ENCODE measurements at places on chromosomes 4 and X. TPM values are rescaled to one million over a fixed set of nuclear protein-coding genes. Genes with fewer than 3 reads are reported as not detected.

GRCh38 chr4:184294606-184295133 lies 77.0 kb upstream of the ENPP6 start:
- DNase-seq = no peak

- DNase-seq = no peak
These were observed 7.6 kb upstream of the BST1 start for GRCh38 chr4:15695240-15695699.

- DNase-seq = no peak
These were observed 110.2 kb upstream of the ADRA2C start for GRCh38 chr4:3655963-3656362.

DNA sequence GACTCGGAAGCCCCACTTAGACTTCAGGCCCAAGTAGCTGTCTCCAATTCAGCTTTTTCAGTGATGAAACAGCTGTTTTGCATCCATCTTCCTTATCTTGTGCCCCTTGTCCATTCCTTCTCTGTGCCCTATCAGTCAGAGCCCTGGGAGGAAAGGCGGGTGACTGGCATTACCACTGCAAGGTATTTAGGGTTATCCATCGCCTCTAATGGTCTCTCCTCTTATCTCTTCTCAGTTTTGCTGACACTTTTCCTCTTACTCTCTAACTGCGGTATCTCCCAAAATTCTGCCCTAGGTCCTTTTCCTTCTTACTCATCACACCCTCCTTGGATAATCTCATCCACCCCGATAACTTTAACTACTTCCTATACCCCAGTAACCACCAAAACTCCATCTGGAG lies 13.7 kb downstream of the GAB3 start:
- no peak for DNase-seq

DNA sequence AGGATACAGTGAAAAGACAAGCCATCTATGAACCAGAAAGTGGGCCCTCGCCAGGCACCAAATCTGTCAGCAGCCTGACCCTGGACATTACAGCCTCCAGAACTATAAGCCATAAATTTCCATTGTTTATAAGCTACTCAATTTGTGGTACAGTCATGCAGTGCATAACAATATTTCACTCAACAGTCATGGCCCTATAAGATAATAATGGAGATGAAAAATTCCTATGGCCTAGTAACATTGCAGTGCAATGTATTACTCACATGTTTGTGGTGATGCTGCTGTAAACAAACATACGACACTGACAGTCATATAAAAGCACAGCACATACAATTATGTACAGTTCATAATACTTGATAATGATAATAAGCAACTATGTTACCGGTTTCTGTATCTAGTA lies 17.1 kb upstream of the TLR1 start:
- DNase-seq = no peak

- no peak for DNase-seq
These were observed 137.4 kb downstream of the DKK2 start for GRCh38 chr4:106898621-106899230.

The NOP14 gene
- total RNA-seq = 28.0 TPM

The NAA11 gene
- not detected for total RNA-seq

The KLHL4 gene
- total RNA-seq = 1.1 TPM
